ENCODE measurements at places on chromosomes 7 and 10. TPM values are rescaled to one million over a fixed set of nuclear protein-coding genes. Genes with fewer than 3 reads are reported as not detected.

Gene ADAMTS14
- total RNA-seq, result 0.05 TPM

Gene FAM131B
- total RNA-seq, result 1.3 TPM

- no peaks in the 10 kb centered on the region for H3K4me1 ChIP-seq
- no peaks in the 10 kb centered on the region for H3K27me3 ChIP-seq
- H3K27ac ChIP-seq, result no peak overlapping the region
Observed at GRCh38 chr10:55233090-55233489, 432.1 kb upstream of the PCDH15 start.

GRCh38 chr10:102449321-102450123 lies 1.8 kb downstream of the C10orf95 start:
- H3K36me3 ChIP-seq, result peaks cover 5% of the 10 kb centered on the region
- peaks cover 3% of the 10 kb centered on the region for H3K27me3 ChIP-seq
- DNase-seq, result peak; percentile 24
- H3K4me1 ChIP-seq, result peaks cover 39% of the 10 kb centered on the region

GRCh38 chr10:28987555-28988320 lies 301.1 kb upstream of the LYZL1 start:
- H3K4me3 ChIP-seq, result no peak overlapping the region
- H3K27me3 ChIP-seq, result peaks cover 10% of the 10 kb centered on the region
- no peak for DNase-seq
- no peaks in the 10 kb centered on the region for H3K36me3 ChIP-seq
- no peak overlapping the region for H3K27ac ChIP-seq
- H3K4me1 ChIP-seq, result peaks cover 25% of the 10 kb centered on the region

GRCh38 chr10:70567603-70568002 lies 34.9 kb downstream of the PRF1 start:
- H3K27ac ChIP-seq, result no peak overlapping the region
- H3K36me3 ChIP-seq, result no peaks in the 10 kb centered on the region
- no peak for DNase-seq
- no peaks in the 10 kb centered on the region for H3K4me1 ChIP-seq

GRCh38 chr7:4102231-4102841 lies 579.8 kb upstream of the FOXK1 start:
- no peak overlapping the region for H3K4me3 ChIP-seq
- DNase-seq, result no peak
